ENCODE measurements at places on chromosomes 7 and 10. TPM values are rescaled to one million over a fixed set of nuclear protein-coding genes. Genes with fewer than 3 reads are reported as not detected.

DNA sequence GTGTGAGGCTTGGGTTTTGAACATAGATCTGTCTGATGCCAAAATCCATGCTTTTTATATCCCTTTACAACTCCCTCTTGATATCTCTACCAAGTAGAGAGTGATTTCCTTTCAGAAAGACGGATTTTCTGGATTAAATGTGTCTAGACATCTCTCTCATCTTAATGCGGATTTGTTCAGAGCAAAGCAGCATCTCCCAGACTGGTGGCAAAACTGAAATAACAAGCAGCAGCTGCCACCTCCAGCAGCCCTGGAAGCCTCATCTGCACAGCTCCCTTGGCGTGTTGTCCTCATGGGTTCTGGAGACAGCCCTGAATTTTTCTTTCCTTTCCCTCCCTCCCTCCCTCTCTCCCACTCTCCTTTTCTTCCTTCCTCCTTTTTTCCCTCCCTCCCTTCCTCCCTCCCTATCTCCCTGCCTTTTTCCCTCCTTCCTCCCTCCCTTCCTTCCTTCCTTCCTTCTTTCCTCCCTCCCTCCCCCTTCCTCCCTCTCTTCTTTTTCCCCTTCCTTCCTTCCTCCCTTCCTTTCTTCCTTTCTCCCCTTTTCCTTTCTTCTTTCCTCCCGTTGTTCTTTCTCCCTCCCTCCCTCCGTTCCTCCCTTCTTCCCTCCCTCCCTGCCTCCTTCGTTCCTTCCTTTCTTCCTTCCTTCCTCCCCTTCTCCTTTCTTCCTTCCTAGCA is 639.9 kb downstream of the TYW1 start:
- no peak for DNase-seq

- peak; percentile 55 for DNase-seq
These were observed 22.0 kb downstream of the ITGB8 start for GRCh38 chr7:20352573-20353306.

DNA sequence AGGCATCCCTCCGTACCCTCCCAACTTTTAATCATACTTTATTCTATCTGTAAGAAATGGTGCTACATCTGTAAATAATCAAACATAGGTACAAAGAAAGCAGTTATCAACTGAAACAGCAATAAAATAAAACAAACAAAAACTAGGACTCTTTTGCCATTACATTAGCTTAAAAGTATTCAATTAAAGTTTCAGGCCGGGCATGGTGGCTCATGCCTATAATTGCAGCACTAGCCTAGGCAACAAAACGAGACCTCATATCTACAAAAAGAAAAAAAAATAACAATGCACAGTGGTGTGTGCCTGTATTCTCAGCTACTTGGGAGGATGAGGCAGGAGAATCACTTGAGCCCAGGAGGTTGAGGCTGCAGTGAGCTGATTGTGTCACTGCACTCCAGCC is 161.9 kb downstream of the SGMS1 start:
- DNase-seq = no peak

CYP26C1 gene
- total RNA-seq = 1.9 TPM

DNA sequence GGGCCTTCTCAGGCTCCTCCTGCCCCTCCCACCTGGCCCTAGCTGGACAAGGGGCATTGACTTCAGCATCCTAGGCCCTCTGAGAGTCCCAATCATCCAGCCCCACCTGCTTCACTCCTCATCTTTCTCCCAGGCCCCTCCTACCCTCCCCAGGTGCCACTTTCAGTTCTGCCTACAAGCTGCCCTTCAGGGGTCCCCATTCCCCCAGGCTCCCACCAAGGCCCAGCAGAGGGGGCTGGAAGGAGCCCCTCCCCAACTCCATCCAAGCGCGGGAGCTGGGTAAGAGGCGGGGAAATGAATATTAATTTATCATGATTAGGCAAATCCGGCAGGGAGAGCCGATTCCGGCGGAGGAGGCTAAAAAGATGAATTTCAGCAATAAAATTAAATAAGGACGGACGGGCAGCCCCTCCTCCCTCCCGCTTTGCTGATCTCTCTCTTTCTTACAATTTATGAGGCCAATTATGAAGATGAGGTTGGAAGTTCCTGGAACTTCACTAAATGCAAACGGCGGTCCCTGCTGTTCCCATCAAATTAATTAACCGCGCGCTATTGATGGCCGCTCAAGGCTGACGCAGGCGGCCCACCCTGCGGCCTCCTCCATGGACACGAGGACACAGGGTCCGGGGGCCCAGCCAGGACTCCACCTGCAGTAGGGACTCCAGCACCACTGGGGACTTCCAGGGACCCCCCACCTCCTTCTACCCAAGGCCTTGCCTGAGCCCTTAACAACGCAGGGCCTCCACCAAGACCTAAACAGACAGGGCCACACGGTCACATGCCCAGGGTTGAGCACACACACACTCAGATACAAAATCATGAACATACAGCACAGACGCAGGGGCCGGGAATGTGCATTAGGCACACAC is 13.9 kb downstream of the POLL start:
- DNase-seq = no peak

GRCh38 chr10:123897146-123897545 is 5.5 kb upstream of the CPXM2 start:
- DNase-seq = no peak

DNA sequence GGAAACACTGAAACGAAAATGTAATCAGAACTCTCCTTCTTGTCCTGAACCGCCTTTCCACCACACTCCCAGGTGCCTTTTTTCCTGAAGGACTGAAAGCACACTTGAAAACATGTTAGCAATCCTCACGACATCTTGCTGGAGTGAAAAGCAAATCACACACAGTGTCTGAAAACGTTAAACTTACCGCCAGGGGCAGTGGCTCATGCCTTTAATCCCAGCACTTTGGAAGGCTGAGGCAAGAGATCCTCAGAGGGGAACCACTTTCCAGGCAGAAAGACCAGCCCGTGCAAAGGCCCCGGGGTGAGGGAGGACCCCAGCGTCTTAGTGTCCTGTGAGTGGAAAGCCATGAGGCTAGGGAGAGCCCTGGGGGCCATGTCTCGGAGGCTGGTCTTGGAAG is 210.4 kb downstream of the PRPF18 start:
- DNase-seq = no peak

PRKG1 gene
- total RNA-seq = 4.1 TPM

DNA sequence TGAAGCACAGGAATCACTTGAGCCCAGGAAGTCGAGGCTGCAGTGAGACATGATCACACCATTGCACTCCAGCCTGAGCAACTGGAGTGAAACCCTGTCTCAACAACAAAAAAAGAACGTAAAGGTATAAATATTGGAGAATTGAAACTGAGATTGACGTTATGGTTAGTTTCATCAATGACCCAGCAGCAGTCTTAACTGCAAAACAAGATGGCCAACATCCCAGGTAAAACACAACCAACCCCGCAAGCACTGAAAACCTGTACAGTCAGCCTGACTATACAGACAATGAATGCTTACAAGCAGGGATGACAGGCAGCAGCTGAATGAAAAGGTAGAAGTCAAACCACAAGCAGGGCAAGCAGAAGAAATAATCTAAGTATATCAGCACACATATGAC is 34.7 kb downstream of the WAPL start:
- DNase-seq = no peak

SMO gene
- 5.8 TPM for total RNA-seq

DNA sequence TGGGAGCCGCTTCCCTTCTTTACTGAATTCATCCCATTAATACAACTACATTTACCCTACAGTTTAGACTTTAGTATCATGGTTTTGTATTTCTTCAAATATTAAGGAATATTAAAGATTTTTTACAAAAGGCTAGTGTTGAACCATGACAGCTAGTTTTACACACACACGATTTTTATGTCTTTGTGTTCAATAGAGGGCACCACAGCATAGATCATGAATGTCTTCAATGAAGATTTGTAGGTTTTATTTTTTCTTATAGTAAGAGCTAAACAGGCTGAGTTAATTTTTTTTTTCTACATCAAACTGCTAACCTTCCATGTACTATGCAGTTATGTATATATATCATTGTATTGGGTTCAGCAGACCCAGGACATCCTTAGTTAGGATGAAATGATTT is 76.9 kb downstream of the SNX10 start:
- DNase-seq = peak; percentile 28

- DNase-seq = peak; percentile 79
These were observed 24.8 kb upstream of the FFAR4 start for GRCh38 chr10:93541402-93542357.

RGS10 gene
- total RNA-seq = 10.5 TPM

ACSL5 gene
- total RNA-seq = 66.1 TPM

DNA sequence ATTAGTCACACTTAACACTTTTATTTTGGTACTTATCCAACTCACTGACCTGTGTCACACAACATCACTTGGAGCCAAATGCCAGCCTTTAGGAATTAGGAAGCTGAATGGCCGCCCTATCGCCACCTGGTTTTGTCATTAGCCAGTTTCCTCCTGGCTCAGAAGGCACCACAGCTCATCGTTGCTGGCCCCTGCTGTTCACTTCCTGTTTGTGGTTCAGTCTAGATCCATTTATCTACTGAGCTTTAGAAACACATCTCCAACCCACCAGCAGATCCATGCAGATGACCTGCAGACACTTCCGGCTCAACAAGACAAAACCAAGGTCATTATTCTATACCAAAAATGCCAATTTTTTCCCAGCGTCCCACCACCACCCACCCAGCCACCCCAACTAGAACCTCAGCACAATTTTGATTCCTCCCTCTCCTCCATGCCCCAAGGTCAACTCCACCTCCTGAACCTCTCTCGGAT is 193.5 kb upstream of the NEBL start:
- no peak for DNase-seq

DNA sequence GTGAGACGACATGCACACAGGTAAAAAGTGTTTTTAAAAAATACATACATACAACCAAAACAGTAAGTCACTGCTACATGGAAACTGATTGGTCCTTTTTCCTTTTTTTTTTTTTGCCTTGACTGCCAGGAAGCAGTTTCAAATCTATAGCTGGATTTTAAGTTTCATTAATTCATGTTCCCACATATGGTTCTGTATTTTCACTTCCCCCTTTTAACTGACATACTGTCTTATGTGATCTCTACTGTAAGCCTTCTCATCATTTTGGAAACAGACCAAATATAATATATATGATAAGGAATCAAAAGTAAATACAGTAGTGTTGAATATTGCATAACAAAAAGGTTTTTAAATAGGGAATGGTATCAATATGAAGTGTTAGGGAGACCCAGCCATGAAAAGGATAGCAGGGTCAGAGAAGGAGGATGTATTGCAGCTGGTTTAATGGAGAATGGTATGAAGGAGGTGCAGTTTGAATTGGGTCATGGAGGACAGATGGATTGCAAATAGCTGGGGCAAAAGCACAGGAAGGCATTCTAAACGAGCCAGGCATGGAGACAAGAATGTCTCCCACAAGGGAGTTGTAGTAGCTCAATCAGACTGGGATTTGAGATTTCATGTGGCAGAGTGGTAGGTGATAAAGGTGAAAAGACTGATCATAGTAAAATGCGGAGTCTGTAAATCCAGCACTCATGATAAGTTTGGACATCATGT is 5.4 kb downstream of the CAV1 start:
- peak; percentile 39 for DNase-seq

DNA sequence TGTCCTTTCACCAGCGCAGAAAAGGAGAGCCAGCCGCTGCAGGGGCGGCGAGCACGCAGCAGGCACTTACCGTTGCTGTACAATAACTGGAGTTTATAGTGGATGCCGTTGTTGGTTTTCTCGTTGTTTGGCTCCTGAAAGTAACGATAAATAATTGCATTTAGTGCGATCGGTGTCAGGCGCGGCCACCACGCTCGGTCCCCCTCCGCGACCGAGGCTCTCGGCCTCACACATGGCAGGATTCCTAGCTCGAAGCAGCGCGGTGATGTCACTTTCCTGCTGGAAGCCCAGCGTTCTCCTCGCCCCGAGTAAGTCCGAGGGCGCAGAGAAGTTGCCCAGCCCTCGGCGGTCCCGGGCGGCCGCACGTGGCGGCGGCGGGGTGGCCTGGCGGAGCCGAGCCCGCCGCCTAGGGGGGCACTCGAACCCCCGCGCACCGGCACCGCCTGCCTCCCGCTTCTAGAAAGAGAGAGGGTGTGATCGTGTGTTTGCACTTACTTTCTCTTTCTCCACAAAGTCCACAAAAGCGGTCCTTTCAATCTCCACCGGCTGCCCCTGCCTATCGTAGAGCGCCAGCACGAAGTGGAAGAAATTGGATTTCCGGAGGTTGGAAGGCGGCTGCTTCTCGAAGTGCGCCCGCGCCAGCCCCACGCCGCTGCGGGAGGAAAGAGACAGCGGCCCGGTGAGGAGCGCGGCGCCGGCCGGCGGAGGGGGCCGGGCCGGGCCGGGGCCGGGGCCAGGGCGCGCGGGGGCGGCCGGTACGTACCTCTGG is 1.0 kb downstream of the EBF3 start:
- DNase-seq = peak; percentile 83

GRCh38 chr7:39402034-39402433 is 164.2 kb upstream of the YAE1 start:
- no peak for DNase-seq

AZGP1 gene
- total RNA-seq = not detected

DNA sequence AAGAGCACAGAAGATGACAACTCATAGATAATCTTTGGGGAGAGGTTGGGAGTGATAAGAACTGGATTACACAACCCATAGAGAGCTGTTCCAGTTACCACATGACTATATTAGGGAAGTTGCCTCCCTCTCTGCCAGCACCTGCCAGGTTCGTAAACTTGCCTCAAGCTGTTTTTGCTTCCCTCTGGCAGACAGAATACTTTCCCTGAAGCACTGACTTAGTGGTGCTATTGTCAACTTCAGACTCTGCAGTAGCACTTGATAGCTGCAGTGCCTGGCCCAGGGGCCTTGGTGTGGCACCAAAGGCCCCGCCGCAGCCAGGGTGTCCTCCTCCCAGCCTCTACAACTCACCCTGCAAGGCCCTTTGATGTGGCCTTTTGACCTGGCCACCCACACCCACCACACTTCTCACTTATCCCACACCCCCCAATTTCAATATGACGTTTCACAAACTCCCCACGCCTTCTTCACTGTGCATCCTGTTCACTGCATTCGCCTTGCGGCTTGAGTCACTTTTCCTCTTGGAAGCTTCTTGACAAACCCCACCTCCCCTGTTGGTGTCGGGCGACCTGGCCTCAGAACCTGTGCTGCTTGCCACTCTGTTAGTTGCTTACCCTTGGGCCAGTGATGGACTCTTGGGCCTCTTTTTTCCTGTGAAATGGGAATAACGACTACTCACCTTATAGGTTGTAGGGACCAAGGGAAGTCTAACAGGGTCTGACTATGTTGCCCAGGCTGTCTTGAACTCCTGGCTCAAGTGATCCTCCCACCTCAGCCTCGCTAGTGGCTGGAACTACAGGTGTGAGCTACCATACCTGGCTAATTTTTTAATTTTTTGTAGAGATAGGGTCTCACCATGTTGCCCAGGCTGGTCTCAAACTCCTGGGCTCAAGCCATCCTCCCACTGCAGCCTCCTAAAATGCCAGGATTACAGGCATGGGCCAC is 50.2 kb upstream of the PODXL start:
- no peak for DNase-seq
